ENCODE measurements at places on chromosomes 12 and 14.

DNA sequence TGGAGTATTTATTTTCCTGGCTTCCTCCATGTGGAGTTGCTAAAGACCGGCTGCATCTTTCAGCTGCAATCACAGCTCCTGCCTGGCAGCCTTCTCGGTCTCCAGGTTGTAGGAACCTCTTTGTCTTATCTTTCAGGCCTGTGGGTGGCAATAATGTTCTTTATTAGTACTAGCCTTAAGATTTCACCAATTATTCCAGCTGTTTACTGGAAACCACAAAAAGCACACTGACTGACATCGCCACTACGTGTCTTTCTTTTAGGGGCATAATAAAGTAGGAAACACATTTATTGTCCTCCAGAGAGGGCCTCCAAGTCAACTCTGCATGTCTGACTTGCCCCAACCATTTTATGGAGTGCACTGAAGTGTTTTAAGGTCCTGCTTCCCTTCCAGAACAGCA is 1116.5 kb upstream of the TMEM132C start:
- no peak for DNase-seq

DNA sequence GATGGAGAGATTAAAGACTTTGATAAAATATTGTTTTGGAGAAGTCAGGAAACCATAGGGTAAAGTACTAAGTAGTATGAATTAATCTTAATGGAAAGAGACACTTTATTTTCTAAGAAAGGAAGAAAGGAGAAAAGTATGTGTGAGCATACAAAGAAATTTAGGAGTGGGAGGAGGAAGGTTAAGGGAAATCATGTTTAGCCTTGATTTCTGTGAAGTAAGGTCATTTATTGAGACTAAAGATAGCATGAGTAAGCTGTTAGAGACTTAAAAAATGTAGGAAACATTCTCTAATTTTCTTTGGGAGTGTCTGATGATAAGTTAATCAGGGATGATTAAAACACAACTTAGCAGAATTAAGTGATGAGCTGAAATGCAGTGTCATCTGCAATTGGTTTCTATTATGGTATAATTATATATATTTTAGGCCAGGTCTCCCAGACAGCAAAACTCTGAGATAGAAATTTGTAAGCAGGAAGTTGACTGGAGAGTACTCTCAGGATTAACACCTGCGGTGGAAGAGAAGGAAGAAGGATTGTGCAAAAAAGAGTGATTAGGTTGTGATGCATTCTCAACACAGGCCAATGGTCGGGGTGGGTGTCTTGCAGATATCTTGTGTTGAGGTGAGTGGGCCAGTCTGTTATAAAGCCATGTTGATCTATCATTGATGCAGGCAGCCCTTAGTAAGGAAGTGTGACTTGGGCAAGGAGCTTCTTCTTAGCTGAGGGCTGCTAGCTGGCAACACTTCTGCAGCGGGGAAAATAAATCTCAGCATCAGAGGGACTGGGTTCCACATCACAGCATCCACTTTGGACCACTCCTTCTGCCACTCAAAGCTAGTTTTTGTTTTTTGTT is 256.2 kb downstream of the AEBP2 start:
- no peak for DNase-seq

DNA sequence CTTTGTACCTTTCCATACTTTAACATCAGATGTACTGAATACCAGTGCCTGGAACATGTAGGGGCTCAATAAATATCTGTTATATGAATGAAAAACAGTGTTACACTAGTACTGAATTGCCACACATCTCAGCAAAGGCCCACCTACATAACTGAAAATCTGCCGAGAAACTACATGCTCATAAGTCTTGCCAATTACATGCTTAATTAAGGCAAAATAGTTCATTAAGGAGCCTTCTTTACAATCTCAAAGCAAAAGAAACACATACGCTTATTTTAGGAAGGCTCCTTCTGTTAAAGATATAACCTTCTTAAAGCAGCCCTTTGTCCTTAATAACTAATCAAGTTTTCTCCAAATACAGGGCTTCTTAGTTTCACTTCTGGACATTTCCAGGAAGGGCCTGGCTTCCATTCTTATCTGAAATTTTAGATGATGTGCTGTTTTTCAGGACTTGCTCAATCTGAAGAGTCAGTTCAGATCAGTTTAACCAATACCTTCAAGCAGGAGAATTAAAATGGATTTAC is 11.5 kb downstream of the LIMA1 start:
- DNase-seq, result no peak

DNA sequence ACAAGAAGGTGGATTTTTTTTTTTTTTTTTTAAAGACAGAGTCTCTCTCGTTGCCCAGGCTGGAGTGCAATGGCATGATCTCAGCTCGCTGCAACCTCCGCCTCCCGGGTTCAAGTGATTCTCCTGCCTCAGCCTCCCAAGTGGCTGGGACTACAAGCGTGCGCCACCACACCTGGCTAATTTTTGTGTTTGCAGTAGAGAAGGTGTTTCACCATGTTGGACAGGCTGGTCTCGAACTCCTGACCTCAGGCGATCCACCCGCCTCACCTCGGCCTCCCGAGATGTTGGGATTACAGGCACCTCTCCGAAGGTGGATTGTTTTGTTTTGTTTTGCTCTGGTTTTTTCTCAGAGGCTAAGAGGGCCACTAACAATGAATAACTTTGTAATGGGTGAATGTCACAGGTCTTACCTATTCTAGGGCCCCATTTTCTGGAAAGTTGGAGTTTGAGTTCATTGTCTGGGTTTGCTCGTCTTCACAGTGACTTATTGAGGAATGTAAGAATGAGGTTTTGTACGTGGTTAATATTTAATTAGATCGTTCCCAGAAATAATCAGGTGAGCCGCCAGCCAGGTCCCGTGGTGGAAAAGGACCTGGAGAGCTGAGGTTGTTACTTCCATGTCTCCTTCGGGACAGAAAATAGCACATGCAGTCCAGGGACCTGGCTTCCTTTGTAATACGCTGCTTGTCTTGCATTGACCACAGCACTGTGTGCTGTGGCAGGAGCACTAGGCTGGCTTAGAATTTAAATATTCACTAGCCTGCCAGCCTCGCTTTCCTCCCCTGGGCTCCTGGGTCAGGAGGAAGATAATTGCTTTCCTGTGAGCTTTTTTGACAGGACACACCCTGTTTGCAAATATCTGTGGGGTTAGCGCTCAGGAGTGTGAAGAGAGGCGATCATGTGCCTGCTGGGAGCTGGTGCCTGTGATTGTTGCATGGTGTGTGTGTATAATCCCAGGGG is 2.3 kb downstream of the HIP1R start:
- no peak for DNase-seq

DNA sequence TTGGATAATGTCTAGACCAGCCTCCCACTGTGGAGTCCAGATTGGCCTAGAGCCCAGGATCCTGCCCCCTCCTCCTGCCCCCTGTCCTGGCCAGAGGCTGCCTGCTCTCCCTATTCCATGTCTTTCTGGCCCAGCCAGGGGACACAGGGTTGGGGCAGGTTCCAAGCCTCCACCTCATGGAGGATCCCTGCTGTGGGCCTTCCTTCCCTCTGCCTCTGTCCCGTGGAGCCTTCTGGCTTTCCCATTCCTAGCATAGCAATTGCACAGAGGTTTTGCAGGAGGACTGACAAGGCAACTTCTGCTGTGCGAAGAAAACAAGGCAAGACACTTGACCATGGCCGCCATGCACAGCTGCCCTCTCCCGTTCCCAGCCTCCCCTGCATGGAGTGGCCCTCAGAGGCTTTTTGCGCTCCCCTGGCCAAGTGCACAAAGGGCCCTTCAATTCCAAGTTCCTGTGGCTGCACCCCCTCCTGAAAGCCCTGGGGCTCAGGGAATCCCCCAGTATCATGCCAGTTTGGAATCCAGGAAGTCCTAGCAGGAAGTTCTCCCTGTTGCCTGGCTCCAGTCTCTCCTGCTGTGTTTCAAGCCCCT is 42.1 kb downstream of the KRT80 start:
- DNase-seq, result no peak

GRCh38 chr12:106302401-106303201 is at the start of gene TCP11L2:
TSS of gene TCP11L2 (plus strand) at chr12:106302733. CDS start at chr12:106311076, 8,343 bp downstream.
- DNase-seq, result peak; percentile 87

GRCh38 chr12:78490861-78491260 is 373.7 kb upstream of the SYT1 start:
- DNase-seq, result no peak

DNA sequence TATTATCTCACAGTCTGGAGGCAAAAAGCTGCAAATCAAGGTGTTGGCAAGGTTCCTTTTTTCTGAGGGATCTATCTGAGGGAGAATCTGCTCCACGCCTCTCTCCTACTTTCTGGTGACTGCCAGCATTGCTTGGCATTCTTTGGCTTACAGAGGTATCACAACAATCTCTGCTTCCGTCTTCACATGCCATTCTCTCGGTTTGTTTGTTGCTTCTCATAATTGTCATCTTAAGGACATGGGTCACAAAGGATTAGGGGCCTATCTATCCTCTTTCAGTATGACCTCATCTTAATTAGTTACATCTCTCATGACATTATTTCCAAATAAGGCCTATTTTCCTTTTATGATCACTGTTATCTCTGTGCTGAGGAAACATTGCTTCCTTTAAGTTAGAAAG is 345.0 kb downstream of the FOXG1 start:
- DNase-seq, result no peak

GRCh38 chr12:24773996-24774395 is 174.9 kb downstream of the BCAT1 start:
- no peak for DNase-seq

- DNase-seq, result no peak
Observed at GRCh38 chr14:40623643-40624042, 983.0 kb upstream of the LRFN5 start.

DNA sequence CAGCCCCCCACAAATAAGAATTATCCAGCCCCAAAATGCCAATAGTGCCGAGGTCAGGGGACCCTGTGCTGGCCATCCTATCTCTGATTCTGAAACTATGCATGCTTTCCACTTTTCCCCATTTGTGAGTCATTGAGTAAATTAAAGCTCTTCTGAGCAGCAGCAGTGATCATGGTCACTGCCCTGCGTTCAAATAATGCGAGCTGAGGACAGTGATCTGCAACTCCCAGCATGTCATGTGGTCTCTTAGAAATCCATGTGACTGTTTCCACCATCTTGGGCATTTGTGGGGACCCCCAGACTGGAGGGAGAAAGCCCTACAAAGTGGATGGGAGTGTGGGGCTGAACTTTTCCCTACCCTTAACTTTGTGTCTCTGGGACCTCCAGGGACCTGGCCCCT is 53.8 kb downstream of the C14orf132 start:
- no peak for DNase-seq

DNA sequence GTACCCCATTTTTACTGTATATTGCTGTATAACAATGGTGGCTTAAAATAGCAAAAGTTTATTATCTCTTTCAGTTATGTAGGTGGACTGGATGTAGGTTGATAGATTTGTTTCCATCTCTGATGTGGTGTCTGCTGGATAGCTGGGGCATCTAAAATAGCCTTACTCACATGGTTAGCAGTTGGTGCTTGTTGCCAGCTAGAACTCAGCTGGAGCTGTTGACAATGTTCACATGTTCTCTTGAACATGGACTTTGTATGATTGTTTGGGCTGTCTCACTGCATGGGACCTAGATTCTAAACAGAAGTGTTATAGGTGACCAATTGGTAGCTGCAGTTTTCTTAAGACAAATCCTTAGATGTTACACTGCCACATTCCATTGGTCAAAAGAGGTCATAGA is 126.9 kb downstream of the GPHN start:
- DNase-seq, result no peak

Data from GM12891 (cell line).